ENCODE measurements at places on chromosomes 6 and 20.

GRCh38 chr20:49916146-49917002 is 1.0 kb upstream of the SPATA2 start:
- DNase-seq: no peak

- DNase-seq: no peak
These were observed 67.1 kb upstream of the ZMYND8 start for GRCh38 chr20:47423586-47423985.

- DNase-seq: peak; percentile 64
These were observed 62.5 kb downstream of the PYGB start for GRCh38 chr20:25310268-25310920.

- DNase-seq: no peak
These were observed 3.8 kb upstream of the NAPB start for GRCh38 chr20:23425129-23425528.
